Calu3 (cell line): ENCODE measurements at places on chromosomes 7 and 10. TPM values are rescaled to one million over a fixed set of nuclear protein-coding genes. Genes with fewer than 3 reads are reported as not detected.
A peak's percentile ranks its signal among the peaks of the same experiment; 100 is the strongest.

NKX2-3 gene
- not detected in 2 replicates for total RNA-seq

NUP42 gene
- total RNA-seq = 62.8 TPM in 2 replicates

- peak overlapping the region; percentile 53 for H3K27ac ChIP-seq
- H3K36me3 ChIP-seq = peaks cover 49% of the 10 kb centered on the region
- H3K27me3 ChIP-seq = no peaks in the 10 kb centered on the region
- peaks cover 46% of the 10 kb centered on the region for H3K4me1 ChIP-seq
- peak overlapping the region; percentile 61 for H3K4me3 ChIP-seq
- peak; percentile 48 for DNase-seq
These were observed 2.8 kb downstream of the CAMK2G start for GRCh38 chr10:73871295-73872189.

GRCh38 chr10:93458821-93459257 lies 23.3 kb downstream of the MYOF start:
- H3K27me3 ChIP-seq = no peaks in the 10 kb centered on the region
- DNase-seq = peak; percentile 83
- peak overlapping the region; percentile 62 for H3K4me3 ChIP-seq
- peak overlapping the region; percentile 97 for H3K27ac ChIP-seq

GRCh38 chr7:91242097-91242844 lies 22.0 kb upstream of the FZD1 start:
- H3K27ac ChIP-seq = no peak overlapping the region
- no peaks in the 10 kb centered on the region for H3K36me3 ChIP-seq
- no peaks in the 10 kb centered on the region for H3K4me1 ChIP-seq
- no peak overlapping the region for H3K4me3 ChIP-seq
- DNase-seq = no peak
- no peaks in the 10 kb centered on the region for H3K27me3 ChIP-seq

DNA sequence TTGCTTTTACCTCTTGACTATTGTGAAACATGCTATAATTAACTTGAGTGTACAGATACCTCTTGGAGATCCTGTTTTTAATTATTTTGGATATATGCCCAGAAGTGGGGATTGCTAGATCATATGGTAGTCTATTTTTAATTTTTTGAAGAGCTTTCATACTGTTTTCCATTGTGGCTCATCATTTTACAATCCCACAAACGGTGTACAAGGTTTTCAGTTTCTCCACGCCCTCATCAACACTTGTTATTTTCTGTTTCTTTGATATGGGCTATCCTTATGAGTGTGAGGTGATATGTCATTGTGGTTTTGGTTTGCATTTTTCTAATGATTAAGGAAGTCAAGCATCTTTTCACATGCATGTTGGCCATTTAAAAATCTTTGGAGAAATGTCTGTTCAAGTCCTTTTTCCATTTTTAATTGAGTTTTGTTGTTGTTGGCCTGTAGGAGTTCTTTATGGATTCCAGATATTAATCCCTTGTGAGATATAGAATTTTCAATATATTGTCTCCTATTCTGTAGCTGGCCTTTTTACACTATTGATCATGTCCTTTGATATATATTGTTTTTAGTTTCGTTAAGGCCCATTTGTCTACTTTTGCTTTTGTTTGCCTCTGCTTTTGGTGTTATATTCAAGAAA lies 7.5 kb downstream of the AGK start:
- H3K4me3 ChIP-seq = no peak overlapping the region
- no peak for DNase-seq
- no peak overlapping the region for H3K27ac ChIP-seq
- H3K27me3 ChIP-seq = no peaks in the 10 kb centered on the region

GRCh38 chr10:80207768-80208370 lies 2.5 kb upstream of the ANXA11 start:
- peak overlapping the region; percentile 86 for H3K4me3 ChIP-seq
- DNase-seq = no peak
- H3K4me1 ChIP-seq = peaks cover 66% of the 10 kb centered on the region
